ENCODE measurements at places on chromosomes 12 and 14.
A peak's percentile ranks its signal among the peaks of the same experiment; 100 is the strongest.

DNA sequence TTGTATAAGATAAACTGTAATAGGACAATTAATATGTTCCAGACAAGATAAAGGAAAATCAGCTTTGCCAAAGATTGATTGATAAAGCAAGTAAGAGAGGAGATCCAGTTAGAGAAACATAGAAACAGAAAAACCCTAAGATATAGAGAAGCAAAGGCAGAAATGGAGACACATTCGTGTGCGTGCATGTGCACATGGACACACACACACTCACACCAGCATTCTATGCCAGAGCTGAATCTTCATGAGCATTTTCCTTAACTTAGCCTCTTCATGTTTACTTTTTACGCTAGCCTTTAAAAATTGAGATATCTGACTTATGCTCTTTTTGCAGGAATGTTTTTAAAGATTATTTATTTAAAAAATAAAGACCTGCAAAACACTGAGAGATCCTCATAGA lies 168.5 kb upstream of the ATP2B1 start:
- DNase-seq, result no peak

GRCh38 chr14:23638414-23639047 lies 2.4 kb downstream of the DHRS2 start:
- DNase-seq, result no peak

DNA sequence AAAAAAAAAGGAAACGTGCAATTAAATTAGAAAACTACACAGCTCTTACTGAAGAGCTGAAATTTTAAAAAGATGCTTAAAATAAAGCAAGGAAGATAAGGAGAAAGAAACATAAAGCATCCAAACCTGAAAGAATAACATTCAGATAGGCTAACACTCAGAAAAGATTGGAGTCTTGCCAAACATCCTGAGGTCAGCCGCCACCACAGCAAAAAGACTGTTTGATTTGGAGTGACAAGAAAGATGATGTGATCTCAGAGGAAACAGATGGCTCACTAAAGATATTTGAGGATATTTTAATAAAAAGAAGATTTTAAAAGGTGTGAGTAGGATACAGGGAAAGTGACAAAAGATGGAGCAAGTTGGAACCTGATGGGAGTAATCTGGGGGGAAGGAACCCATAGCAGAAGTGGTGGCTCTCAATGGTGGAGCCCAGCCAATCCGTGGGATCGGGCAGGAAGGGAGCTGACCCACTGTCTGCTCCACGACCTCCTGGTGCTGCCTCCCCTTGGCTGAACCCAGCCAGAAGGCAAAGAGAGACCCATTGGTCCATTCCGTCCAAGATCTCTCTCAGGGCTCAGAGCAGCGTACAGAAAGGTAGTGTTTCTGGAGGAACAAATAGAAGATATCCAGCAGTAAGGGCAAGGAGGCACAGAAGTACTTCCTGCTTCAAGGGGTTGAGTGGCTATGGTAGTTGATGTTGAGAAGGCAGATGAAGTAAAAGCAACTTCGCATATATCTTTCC lies 469.6 kb downstream of the RGS6 start:
- DNase-seq, result no peak

GRCh38 chr12:32052212-32052713 lies 54.4 kb upstream of the BICD1 start:
- no peak for DNase-seq

DNA sequence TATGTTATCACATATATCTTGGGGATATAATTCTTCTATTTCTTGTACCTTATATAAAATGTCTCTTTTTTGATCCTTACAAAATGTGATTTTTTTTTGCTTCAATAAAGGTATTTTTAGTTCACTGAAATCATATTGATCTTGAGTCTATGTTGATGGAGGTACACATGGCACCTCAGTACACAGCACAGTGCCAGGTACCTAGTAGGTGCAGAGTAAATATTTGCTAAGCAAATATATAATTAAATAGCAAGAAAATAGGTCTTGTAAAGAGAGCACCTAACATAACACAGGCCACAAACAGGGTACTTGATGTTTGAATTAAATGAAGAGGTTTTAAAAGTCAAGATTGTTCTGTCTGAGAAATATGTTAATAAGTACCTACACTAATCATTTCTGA lies 69.7 kb downstream of the CIT start:
- DNase-seq, result no peak

DNA sequence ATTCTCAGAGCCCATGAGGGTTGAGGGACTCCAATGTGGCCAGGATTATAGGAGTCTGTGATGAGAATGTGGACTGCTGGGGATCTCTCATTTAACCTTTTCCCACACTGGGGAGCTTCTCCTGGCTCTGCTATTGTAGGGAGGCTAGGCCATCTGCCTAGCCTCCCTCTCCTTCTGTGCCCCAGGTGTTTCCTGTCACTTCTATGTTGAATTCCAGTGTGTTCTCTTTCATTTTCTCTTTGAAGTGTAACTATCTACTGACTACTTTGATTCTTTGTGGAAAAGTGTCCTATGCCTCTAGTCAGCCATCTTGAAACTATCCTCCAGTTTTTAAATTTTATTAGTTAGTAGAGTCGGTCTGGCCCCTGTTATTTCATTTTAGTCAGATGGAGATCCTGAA lies 53.4 kb upstream of the ABCD2 start:
- DNase-seq, result no peak

GRCh38 chr12:110199339-110200123 lies 75.4 kb downstream of the IFT81 start:
- no peak for DNase-seq

GRCh38 chr12:98106031-98106683 lies 409.2 kb upstream of the TMPO start:
- DNase-seq, result no peak

DNA sequence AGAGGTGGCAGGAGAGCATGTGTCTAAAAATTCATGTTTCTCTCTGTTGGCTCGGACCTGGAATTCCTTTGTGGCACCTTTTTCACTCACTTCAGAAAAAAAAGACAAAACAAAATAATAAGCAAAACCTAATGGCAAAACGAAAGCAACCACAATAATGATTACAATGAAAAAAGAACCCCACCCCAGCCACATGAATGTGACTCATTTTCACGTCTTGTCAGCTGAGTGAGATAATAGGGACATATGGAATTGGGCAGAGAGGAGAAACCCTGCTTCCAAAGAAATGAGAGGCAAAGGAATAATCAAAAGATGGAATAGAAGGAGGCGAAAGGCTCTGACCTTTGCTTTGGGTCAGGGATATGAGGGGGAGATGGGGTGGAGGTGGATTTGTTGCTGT lies 143.4 kb downstream of the SLC8A3 start:
- DNase-seq, result no peak

DNA sequence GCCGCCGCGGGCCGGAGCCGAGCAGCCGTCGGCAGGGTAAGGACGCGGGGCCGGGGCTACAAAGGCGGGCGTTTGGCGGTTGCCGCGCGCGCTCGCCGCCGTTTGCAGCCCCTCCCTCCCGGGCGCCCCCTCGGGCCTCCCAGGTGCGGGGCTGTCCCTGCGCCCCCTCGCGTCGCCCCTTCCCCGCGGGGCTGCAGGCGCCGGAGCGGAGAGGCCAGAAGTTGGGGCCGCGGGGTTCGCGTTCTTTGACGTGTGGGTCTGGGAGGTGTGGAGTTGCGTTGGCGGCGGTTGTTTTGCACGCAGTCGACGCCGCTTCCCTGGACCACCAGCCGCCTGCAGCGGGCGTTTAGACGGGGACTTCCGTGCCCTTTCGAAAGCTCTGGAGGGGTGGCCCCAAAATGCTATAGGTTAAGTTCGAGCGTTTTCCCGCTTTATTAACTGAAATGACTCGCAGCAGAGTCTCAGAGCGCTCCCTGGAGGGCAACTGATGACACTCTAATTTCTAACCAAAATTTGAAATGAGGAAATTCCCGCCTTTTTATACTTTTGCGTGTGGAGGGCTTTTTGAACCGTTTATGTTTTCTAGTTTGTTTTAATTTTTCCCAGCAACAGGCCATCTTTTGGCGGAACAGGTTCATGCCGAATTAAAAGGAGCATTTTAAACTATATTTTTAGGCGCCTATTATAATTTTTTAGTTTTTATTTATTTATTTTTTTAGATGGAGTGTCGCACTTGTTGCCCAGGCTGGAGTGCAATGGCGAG lies 902 bp downstream of the TMPO start:
- DNase-seq, result peak; percentile 91

- DNase-seq, result no peak
Measured at GRCh38 chr12:47725091-47725772, at the start of gene ENDOU. TSS of gene ENDOU (minus strand) at chr12:47725490. CDS start at chr12:47725413, 77 bp downstream.

- DNase-seq, result no peak
Measured at GRCh38 chr12:128852885-128853599, at the start of gene GLT1D1. TSS of gene GLT1D1 (plus strand) at chr12:128853478. CDS start at chr12:128853582, 104 bp downstream.

- DNase-seq, result no peak
Measured at GRCh38 chr12:7060353-7060954, at the start of gene C1S. TSS of gene C1S (plus strand) at chr12:7060718. CDS start at chr12:7061913, 1,195 bp downstream.

DNA sequence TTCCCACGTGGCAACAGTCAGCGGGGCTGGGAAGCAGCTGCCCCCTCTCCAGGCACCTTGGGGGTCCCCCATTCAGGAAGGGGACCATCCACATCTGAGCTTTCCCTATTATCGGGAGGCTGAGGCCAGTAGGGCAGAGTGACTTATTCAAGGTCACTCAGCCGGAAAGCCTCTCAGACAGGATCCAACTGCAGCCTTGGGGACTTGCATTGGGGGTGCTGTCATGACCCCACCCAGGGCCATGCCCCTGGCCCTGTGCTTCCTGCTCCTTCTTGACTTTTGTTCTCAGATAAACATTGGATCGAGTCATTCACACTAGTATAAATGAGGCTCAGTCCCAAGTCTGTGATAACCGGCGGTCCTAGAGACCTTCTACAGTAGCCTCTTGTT lies 12.6 kb downstream of the BEGAIN start:
- no peak for DNase-seq

GRCh38 chr12:19301223-19301622 lies 138.1 kb upstream of the AEBP2 start:
- DNase-seq, result no peak

- no peak for DNase-seq
Measured at GRCh38 chr14:69247676-69248440, 12.1 kb upstream of the GALNT16 start.

DNA sequence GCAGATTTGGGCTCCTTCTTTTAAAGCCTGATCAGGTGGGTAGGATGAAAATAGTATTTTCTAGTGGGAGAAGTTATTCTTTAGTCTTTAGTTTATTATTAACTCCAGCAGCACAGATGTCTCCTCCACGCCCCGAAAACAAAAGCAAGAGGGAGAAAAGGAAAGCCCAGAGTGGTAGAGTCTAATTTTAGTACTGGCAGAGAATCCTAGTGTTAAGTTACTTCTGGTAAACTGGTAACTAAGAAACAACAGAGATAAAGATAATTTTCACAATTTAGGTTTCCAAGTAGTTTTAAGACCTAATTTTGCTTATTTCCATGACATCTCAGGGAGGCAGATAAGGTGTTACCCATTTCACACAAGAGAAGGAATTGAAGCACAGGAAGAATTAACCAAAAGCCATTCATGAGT lies 16.3 kb downstream of the ATP5MC2 start:
- DNase-seq, result no peak

- DNase-seq, result no peak
Measured at GRCh38 chr14:60301685-60302084, 52.7 kb downstream of the PPM1A start.

DNA sequence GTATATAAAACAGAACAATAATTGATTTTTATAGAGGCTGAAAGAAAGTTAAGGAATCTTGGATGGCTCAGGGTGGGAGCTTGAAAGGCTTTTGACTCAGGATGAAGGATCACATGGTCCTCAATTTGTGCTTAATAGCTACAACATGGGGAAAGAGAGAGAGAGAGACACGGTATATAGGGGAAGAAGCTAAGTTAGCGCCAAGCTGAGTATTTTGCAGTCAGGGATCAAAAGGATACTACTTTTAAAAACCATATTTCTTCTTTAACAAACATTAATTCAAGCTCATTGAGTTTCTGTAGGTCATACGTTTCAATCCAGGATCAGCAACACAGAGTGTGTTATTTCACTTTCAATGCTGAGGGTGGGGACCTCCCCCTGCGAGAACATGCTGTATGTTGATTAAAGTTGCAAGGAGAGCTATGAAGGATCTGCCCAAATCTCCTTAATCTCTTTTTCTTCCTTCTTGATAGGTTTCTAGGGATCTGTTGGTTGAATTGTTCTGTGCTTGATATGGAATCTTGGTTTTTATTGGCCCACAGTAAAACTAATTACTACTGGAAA lies 133.1 kb upstream of the NUDT4 start:
- DNase-seq, result no peak

DNA sequence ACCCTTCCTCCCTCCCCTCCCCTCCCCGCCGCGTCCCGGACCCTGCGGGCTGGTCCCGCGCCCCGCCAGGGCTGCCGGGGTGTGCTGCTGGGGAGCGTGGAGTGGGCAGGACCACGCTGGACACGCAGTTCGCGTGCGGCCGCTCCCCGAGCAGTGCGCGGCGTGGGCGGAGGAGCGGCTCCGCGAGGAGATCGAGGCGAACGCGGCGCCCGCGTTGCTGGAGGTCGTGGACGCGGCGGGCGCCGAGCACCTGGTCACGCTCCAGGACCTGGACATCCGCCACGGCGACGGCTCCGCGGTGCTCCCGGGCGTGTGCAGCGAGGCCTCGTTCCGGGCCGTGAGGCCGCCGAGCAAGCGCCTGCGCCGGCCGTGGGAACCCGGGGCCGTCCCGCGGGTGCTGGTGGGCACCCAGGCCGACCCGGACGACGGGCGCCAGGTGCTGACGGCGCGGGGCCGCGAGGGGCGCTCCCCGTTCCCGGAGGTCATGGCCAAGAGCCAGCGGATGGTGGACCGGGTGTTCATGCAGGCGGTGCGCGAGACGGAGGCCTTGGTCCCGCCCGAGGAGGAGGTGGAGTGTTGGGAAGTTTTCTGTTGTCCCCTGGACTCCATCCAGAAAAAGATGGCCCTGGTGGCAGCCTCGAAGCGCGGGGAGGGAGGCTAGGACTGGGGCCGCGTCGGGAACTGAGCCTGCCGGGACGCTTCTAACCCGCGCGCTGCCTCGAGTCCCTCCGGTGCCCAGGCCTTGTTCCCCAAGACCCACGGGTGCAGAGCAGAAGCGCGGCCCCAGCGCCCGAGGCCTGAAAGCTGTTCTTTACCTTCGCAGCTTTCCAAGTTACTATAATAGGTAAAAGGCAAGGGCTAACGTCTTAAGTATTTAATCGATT lies 54.7 kb upstream of the EIF5 start:
- DNase-seq, result no peak

DNA sequence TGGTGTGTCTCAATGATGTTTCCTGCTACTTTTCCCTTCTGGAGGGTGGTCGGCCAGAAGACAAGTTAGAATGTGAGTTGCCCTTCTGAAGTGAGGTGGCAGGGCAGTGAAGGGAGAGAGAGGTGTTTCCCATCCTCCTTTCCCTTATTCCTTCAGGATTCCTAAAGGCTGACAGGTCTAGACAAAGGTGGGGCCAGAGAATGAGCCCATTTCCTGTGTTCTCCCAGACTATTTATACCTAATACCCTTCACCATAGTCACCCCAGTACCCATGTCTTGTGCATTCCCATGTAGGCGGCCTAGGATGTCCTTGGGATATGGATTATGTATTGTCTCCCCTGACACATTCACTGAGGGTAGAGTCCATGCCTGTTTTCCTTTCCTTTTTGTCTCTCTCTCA lies 7.0 kb downstream of the DGKA start:
- DNase-seq, result no peak

DNA sequence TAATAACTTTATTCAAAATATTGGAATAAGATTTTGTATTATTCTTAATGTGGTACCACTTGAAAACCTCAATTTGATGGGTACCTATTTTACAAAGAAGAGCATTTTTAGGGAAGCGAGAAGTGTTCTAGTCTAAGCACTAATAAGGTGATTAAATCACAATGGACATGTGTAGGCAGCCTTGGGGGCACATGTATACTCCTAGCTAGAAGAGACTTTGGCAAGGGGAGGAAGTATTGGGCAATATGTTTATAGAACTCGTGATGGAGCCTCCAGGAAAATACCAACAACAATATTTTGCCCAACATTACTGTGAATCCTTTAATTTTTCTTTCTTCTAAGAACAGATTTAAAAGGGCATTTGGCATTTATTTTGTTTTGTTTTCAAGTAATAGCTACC lies 280.3 kb downstream of the ADAMTS20 start:
- DNase-seq, result no peak

Data from NCI-H1436 (cell line).